ENCODE measurements at places on chromosomes 7 and 10. TPM values are rescaled to one million over a fixed set of nuclear protein-coding genes. Genes with fewer than 3 reads are reported as not detected.

DNA sequence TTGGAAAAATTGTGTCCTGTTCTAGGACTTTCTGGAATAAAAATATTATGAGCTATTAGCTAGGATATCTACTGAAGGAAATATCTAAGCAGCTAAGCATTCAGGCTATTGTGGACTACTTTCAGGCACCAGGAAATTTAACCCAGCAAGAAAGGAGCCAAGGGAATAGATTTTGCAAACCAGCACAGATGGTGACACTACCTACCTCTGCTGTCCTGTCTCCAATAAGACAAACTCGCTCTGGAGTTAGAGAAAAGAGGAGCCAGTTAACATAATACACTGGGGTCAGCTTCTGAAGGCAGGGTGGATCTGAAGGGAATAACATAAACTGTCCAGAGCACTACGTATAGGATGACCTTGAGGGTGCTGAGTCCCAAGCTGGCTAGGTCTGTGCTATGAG, 223.7 kb upstream of the PRSS58 start:
- no peak overlapping the region for H3K27ac ChIP-seq
- H3K36me3 ChIP-seq: no peaks in the 10 kb centered on the region
- H3K27me3 ChIP-seq: no peaks in the 10 kb centered on the region
- no peak for DNase-seq
- H3K4me1 ChIP-seq: peaks cover 7% of the 10 kb centered on the region

GRCh38 chr7:8133188-8133848, 128.6 kb downstream of the ICA1 start:
- no peak for DNase-seq
- H3K4me3 ChIP-seq: no peak overlapping the region
- no peaks in the 10 kb centered on the region for H3K27me3 ChIP-seq
- no peaks in the 10 kb centered on the region for H3K36me3 ChIP-seq

DNA sequence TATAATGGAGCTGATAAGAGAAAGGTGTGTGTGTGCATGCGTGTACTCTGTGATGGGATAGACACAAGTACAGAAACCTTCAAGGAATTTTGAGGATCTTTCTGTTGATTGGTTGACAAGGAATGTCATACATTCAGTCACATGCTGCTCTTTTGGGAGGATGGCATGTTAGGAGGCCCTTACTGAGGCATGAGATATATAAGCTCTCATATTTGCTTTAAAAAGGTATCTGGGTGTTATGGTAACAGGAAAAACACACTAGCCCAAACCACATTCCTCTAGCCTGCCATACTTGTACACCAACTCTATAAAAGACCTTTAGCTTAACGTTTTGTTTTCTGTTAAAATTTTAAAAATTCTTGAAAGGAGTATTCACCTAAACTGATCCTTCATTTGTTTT, 72.5 kb upstream of the EGFR start:
- no peaks in the 10 kb centered on the region for H3K27me3 ChIP-seq
- no peak overlapping the region for H3K4me3 ChIP-seq
- H3K27ac ChIP-seq: no peak overlapping the region
- no peak for DNase-seq
- H3K36me3 ChIP-seq: no peaks in the 10 kb centered on the region

DNA sequence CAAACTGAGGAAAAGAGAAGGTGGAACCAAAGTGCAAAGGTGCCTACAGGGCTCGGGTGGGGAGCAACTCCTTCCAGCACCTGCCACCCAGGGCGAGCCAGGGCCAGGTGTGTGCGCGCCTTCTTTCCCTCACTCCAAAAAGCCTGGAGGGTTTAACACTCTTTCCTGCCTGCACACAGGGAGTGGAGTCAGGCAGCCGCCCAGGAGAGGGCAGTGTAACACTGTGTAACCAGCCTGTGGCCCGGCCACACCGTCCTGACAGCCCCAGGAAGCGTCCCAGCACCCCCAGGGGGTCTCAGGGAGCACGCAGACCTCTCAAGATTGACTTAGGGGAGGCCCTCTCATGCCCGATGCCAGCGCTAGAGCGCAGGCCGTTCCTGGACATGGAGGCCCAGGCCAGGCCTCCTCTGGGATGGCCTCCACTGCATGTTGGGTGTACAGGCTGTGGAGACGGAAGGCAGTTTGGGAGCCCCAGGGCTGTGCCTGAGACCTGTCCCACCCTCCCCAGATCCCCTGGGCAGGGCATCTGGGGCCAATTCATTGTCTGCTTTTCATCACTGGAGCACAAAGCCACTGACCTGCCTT, 13.4 kb downstream of the BRI3 start:
- no peaks in the 10 kb centered on the region for H3K4me1 ChIP-seq
- H3K36me3 ChIP-seq: peaks cover 18% of the 10 kb centered on the region
- H3K27ac ChIP-seq: peak overlapping the region; percentile 32
- DNase-seq: peak; percentile 64

The HOXA11 gene
- not detected for total RNA-seq

- H3K27ac ChIP-seq: peak overlapping the region; percentile 22
- H3K27me3 ChIP-seq: no peaks in the 10 kb centered on the region
- no peak overlapping the region for H3K4me3 ChIP-seq
- H3K4me1 ChIP-seq: no peaks in the 10 kb centered on the region
- no peak for DNase-seq
Observed at GRCh38 chr10:50928190-50928552, 42.7 kb upstream of the A1CF start.

GRCh38 chr7:112630565-112630964, 149.8 kb downstream of the LSMEM1 start:
- DNase-seq: peak; percentile 88
- H3K4me1 ChIP-seq: peaks cover 31% of the 10 kb centered on the region
- H3K4me3 ChIP-seq: no peak overlapping the region
- no peak overlapping the region for H3K27ac ChIP-seq

The GRID2IP gene
- 0.77 TPM for total RNA-seq

The SPDYE18 gene
- 1.1 TPM for total RNA-seq

The EBF3 gene
- total RNA-seq: 1.1 TPM

DNA sequence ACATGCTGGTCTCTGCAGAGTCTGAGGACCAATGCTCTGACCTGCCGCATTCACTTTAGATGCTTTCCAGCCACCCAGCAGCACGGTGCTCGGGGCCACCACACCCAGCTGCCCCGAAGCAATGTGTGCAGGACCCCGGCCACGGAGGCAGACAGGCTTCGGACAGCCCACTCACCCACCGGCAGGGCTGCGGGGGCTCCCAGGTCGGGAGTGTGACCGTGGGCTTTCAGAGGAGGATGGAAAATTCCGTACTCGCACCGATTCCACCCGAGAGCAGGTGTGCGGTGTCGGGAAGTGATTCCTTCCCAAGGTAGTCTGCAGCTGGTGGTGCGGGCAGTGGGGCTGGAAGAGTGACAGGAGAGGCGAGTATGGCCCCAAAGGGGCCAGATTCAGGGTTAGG, 190.9 kb downstream of the DNAJB6 start:
- no peak overlapping the region for H3K4me3 ChIP-seq
- no peak for DNase-seq
- no peaks in the 10 kb centered on the region for H3K36me3 ChIP-seq
- no peaks in the 10 kb centered on the region for H3K4me1 ChIP-seq

The CTAGE8 gene
- total RNA-seq: 2.4 TPM

DNA sequence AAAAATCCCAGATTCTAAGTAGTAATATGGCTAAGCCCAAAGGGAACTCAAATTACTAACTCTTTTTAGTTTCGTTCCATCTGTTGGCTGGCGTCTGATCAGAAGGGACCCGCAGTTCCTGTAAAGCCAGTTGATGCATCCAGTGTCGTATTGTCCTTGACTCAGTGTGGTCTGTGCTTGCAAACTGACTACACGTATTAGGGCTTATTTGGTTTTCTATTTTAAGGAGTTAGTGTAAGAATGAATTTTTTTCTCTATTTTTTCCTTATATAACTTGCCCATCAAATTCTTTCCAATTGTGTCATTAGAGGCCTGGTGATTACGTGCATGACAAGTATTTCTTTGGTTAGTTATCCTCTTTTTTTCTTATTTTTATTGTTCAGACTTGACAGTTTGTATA, 9.7 kb downstream of the ABCA13 start:
- H3K4me3 ChIP-seq: no peak overlapping the region
- no peaks in the 10 kb centered on the region for H3K27me3 ChIP-seq
- DNase-seq: no peak
- H3K36me3 ChIP-seq: no peaks in the 10 kb centered on the region
- H3K27ac ChIP-seq: no peak overlapping the region

All from lung (tissue), 17 donors.